ENCODE measurements at places on chromosomes 5 and 9.

- no peak for DNase-seq
Observed at GRCh38 chr5:53871775-53872174, 311.3 kb downstream of the NDUFS4 start.

- no peak for DNase-seq
Observed at GRCh38 chr9:17088566-17088965, 46.3 kb upstream of the CNTLN start.

- peak; percentile 45 for DNase-seq
Observed at GRCh38 chr9:120877276-120878034, 467 bp upstream of the PHF19 start.

DNA sequence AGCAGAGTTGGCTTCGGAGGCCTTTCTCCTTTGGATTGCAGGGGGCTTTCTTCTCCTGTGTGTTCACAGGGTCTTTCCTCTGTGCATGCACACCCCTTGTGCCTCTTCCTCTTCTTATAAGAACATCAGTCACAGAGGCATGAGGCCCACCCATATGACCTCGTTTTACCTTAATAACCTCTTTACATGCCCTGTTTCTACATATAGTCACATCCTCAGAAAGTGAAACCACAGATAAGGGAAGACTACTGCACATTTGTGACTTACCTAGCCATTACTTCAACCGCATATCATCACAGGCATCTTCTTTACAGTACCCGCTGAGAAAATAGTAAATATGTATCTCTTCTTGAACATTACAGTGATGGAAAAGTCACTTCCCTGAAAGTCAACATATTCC lies 204.9 kb upstream of the TARS1 start:
- no peak for DNase-seq

GRCh38 chr5:176413255-176413565 lies 3.1 kb downstream of the CLTB start:
- no peak for DNase-seq

- DNase-seq = no peak
Observed at GRCh38 chr9:129435988-129436717, 184.7 kb downstream of the C9orf50 start.

GRCh38 chr5:13250464-13251291 lies 693.8 kb downstream of the DNAH5 start:
- no peak for DNase-seq

- DNase-seq = no peak
Observed at GRCh38 chr9:19619221-19619620, 169.6 kb downstream of the SLC24A2 start.

Measured in skin of body (tissue), 3 donors.